Ovary (tissue), 10 donors: ENCODE measurements at places on chromosomes 12 and 14. TPM values are rescaled to one million over a fixed set of nuclear protein-coding genes. Genes with fewer than 3 reads are reported as not detected.
A peak's percentile ranks its signal among the peaks of the same experiment; 100 is the strongest.

GRCh38 chr12:6277982-6278438 lies 32.5 kb upstream of the PLEKHG6 start:
- DNase-seq = no peak

DNA sequence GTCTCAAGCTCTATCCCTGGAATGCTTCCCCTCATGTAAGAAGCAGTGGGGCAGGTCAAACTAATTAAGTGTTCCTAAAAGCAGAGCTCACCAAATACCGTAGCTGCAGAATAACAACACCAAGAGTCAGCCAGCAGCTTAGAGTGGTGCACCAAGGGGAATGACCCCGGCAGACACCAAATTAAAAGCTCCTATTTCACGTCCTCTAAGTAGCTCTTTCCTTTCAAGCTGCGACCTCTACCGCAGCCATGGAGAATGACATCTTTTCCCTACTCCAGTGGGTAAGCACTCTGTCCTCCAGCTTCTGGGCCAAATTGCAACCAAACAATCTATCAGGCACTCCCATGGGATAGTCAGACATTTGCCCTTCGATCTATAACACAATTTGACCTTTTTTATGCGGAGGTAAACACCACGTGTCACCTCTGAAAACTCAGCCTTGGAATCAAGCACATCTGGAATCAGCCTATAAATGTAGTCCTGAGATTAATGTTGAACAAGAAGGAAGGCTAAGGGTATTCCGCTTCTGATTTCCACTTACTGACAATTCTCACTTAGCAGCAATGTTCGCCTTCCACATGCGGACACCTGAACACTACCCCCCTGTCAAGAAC lies 67.6 kb upstream of the CDKN3 start:
- DNase-seq = peak; percentile 36

DNA sequence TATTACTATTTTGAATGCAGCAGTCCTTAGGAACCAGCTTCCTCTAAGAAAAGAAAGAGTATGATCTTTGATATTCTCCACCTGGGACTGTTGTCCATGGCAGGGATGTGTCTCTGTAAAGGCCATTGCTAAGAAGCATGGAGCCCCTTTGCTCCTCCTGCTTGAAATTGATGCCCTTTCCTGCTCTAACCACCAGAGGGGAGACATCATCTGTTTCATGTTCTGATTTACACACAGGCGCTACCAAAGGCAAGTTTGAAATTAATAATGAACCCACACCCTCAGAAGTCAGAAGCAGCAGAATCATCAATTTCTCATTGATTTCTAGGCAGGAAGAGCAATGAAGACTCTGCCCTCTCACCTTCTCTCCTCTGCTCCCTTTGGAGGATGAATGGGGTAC lies 253.8 kb downstream of the RMST start:
- DNase-seq = no peak

GRCh38 chr14:34425095-34425851 lies 36.8 kb downstream of the SPTSSA start:
- DNase-seq = no peak

- no peak for DNase-seq
Observed at GRCh38 chr14:99062216-99062615, 209.8 kb downstream of the BCL11B start.

GRCh38 chr12:12228402-12228801 lies 38.4 kb downstream of the LRP6 start:
- DNase-seq = no peak

- DNase-seq = no peak
Observed at GRCh38 chr12:6551496-6552139, 4.2 kb downstream of the IFFO1 start.

GRCh38 chr14:100537446-100538350 lies 49.5 kb downstream of the BEGAIN start:
- peak; percentile 18 for DNase-seq

DNA sequence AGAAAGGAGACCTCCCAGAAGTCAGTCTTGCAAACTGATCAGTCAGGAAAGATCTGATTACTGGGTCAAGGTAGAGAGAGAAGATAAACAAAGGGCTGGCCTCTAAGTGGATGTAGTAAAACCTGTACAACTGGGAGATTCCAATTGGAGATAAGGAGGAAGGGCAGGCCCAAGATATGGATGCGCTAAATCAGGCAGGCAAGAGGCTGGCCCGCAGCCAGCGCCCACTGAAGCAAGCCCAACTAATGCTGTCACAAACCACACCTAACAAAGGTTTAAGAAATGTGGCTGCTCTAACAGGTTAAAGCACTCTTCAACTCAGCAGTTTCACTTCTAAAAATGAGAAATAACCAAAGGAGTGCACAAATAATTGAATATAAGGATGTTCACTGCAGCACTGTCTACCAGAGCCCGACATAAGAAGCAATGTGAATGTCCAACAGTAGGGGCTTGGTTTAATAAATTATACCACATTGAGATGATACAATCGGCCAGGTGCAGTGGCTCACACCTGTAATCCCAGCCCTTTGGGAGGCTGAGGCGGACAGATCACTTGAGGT lies 4.7 kb downstream of the GLTP start:
- DNase-seq = no peak

DNA sequence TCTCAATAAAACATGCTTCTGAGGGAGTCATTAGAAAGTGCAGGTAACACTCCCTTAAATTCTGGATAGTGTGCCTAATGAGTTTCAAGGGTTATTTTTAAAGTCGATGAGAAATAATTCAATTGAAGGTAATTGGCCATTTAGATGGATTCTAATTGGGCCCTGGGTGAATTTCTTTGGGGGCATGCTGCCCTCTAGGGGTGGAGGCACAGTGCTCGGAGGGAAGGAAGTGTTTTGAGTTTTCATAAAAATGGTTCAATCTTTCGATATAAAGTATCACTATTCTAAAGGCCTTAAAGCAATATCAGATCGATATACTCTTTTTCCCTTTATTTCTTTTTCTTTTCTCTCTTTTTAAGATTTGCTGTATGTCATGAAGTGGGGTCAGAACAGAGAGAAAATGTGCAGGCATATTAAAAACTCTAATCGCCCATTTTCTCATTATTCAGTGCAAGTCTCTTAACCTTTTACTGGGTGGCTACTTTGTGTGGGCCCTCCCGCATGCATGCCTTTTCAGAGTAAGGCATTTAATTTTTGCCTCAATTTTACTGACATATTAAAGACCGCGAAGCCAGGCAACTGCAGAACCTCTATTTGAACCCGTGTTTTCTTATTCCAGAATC lies 25.5 kb downstream of the NKX2-8 start:
- DNase-seq = no peak

- no peak for DNase-seq
Observed at GRCh38 chr12:10067264-10067663, 31.5 kb downstream of the CLEC1A start.

GRCh38 chr12:6914947-6915788 lies 788 bp downstream of the ENO2 start:
- no peak for DNase-seq

DNA sequence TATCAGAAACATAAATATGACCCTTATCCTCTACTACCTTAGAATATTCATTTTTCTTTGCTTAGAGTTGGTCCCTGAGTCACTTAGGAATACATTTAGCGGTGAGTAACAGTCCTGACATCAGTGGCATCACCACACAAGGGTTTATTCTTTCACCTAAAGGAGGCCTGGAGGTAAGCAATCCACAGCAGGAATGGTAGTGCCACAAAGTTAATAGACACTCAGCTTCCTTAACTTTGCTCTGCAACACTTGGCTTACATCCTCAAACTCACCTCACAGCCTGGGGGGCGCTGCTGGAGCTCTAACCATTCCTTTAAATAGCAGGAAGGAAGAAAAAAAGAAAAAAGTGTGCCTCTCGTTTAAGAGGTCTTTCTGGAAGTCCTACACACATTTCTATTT lies 29.1 kb downstream of the BBOF1 start:
- no peak for DNase-seq

DNA sequence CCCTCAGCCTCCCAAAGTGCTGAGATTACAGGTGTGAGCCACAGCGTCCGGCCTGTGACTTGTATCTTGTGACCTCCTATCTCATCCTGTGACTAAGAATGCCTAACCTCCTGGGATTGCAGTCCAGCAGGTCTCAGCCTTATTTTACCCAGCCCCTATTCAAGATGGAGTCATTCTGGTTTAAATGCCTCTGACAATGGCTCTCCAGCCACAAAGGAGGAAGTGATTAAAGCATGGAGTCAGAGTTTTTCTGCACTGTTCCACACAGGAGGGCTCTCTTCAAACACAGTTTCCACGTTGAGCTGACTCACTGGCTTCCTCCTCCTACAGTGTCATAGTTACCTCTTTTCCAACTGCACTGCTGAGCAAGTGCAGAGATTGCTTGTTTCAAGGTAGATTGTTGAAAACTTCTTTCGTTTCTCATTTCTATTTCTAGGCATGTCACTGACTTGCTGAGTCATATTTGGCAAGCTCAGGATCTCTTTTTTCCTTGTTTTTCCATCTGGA lies 383.8 kb downstream of the PCNX1 start:
- DNase-seq = no peak

DNA sequence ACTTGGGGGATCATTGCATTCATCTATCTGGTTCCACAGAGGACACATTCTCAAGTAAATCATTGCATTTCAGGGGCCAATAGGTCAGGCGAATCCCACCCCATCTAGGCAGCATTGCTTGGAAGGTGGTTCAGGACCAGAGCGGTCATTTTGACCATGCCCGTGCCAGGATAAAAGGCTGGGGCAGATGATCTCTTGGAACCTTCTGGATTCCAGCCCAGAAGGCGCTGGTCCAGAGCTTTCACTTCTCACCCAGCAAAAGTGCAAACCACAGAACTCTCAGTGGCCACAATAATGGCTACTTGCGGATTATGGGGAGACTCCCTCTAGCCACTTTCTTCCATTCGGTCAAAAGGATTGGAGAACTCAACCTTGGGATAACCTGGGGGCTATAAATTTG lies 595 bp upstream of the KRT85 start:
- no peak for DNase-seq

DNA sequence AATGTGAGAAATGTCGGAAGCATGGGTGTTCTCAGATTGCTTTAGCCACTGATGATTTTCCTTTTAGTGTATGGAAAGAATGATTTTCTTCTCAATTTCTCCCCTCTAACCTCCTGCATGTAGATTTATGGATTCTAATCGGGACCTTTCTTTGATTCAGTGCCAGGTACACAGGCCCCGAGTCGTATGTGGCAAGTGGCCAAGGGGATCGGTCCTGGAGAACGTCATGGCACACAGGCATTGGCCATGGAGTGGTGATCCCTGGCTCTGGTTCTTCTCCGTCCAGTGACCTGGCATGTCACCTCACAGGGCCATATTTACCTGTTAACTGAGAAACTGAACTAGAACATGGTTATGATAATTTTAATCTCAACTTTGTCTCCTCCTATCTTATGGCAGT lies 58.1 kb downstream of the ETV6 start:
- DNase-seq = peak; percentile 47

DNA sequence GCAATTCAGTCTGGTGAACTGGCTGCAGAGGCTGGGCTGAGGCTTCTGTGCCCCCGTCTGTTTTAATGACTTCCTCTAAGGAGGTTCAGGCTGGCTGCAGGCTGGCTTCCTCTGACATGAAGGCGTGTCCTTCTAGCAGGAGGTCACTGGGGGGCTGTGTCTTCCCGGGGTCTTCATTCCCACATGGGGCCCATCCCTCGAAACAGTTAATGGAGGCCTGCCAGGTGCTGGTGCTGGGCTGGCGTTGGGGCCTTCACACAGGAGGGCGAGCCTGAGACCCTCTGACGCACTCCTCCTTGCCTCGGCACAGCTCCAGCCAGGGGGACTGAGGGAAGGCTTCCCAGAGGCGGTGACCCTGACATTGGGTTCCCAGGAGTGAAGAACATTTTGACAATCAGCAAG lies 57.7 kb upstream of the DLK1 start:
- DNase-seq = no peak

DNA sequence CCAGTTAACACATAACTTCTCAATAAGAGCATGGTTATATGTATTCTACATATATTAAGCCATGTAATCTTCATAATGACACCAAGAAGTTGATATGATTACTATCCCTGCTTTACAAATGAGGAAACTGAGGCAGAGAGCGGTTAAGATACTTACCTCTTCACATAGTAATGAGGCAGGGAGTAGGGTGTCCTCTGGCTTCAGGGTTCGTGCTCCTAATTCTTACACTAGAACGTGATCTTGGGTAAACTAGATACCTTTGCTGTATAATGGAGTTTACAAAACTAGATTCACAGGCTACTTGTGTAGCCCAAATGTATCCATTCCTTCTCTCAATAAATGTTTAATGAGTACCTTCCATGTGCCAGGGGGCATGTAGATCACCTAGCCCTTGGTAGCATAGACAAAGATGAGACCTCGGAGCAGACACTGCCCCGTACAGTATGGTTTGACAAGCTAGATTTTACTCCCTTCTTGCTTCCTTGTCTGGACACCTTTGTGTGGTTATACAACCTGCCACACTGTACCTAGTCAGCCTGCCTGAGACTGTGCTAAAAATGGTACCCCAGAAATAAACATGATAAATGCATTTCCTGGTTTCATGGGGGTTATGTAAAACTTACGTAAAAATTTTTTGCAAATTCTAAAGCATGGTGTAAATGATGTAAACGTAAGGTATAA lies 991.8 kb downstream of the VRK1 start:
- DNase-seq = no peak

- DNase-seq = peak; percentile 9
Observed at GRCh38 chr12:34391771-34392581, 369.7 kb downstream of the ALG10 start.

- DNase-seq = no peak
Observed at GRCh38 chr12:79023261-79023660, 158.7 kb downstream of the SYT1 start.

GRCh38 chr12:33663000-33663654 lies 223.5 kb upstream of the SYT10 start:
- DNase-seq = no peak

- DNase-seq = no peak
Observed at GRCh38 chr12:113863455-113863845, 102.7 kb downstream of the RBM19 start.

- no peak for DNase-seq
Observed at GRCh38 chr12:53224061-53224896, 7.7 kb downstream of the RARG start.

Gene ACSM4
- polyA plus RNA-seq = not detected

Gene JPH4
- 19.9 TPM for polyA plus RNA-seq

Gene GLIPR1
- polyA plus RNA-seq = 10.5 TPM

Gene ADGRD1
- polyA plus RNA-seq = 28.3 TPM

Gene RTN1
- 0.93 TPM for polyA plus RNA-seq

Gene KRT72
- not detected for polyA plus RNA-seq

Gene CATSPERB
- 0.07 TPM for polyA plus RNA-seq

Gene TMEM132D
- polyA plus RNA-seq = not detected

Gene PSMC1
- polyA plus RNA-seq = 113 TPM
